ENCODE measurements at places on chromosomes 16 and 17.

DNA sequence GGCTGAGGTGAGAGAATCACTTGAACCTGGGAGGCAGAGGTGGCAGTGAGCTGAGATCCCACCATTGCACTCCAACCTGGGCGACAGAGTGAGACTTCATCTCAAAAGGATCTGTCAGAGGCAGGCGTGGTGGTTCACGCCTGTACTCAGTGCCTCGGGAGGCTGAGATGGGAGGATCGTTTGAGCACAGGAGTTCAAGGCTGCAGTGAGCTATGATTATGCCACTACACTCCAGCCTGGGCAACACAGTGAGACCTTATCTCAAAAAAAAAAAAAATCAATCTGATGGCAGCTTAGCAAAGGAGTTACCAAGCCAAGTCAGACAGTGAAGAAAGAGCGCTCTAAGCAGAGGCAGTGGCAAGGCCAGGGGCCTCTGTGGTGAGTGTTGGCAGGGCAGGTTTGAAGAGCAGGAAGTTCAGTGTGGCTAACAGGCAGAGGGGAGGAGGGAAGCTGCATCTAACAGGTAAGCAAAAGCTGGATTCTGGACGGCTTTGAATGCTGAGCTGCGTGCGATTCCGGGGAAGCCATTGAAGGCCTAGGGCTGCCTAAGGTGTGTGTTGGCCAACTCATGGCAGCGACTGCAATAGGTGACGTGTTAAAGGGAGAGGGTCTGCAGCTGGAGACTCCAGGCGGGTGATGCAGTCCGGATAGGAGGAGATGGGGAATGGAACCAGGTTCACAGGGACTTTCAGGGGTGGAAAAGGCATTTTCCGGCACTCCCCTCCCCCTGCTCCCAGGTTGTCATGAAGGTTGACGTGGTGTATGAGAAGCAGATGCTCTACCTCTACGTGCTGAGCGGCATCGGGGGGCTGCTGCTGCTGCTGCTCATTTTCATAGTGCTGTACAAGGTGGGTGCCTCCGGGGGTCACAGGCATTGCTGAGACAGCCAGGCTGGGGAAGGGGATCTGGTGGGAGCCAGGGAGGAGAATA, 7.0 kb downstream of the ZNF768 start:
- no peak for DNase-seq

GRCh38 chr17:4344926-4345325, 21.5 kb downstream of the UBE2G1 start:
- DNase-seq, result no peak

DNA sequence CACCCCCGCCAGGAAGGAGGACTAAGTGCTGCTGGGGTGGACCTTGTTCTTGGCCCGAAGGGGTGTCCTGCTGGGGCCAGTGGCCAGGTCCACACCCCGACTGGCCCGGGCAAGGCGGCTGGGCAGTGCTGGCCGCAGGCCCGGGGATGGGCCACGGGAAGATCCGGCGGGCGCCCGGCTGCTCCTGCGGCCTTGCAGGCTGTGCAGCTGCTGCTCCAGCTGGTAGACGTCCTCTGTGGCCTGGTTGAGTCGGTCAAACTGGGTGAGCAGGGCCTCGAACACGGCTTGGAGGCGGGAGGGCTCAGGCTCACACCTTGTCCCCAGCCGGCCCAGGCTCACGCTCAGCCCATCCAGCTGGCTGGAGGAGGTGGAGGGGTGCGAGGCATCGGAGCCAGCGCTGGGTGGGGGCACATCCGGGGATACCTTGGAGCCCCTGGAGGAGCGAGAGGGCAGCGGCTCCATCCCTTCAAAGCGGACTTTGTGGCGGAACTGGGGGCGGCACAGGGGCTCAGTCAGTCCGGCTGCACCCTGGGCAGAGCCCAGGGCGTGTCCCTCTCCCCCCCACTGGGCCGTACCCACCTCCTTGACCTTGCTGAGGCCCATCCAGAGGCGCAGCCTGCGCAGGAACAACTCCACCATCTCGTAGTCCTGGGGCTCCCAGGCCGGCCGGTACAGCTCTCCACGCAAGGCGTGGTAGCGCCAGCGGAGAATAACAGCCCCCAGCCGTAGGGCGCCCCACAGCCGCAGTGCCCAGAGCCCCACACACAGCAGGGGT, 42.1 kb downstream of the TSC2 start:
- DNase-seq, result no peak

DNA sequence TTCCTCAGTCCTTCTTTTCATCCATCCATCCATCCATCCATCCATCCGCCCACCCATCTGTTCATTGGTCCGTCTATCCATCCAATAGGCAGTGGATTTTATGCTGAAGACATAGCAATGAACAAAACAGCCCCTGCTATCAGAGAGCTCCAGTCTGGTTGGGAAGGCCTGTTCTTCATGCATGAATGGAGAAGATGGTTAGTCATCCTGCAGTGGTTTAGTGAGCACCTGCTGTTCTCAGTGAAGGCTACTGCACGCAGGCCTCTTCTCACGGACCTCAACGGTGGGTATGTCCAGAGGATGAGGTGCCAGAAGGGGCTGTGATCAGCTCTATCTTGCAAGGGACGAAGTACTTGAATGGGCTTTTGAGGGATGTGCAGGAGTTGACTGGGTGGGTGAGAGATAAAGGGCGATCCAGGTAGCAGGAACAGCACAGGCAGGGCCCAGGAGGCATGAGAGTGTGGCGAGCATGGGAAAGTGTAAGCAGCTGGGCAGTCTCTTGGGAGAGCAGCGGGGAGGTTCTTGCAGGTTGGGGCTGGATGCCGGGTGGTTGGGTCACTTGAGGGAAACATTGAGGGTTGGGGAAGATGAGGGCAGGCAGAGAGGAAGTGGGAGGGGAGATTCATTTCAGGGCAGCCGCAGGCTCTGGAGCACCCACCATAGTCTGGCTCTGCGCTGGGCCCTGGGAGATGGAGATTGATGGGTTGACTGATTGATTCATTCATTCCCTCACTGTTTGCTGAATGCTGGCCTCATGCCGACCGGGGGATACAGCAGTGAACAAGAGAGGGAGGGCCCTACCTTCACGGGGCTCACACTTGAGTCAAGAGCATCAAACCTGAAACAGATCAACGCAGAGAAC, 115.0 kb upstream of the CIBAR2 start:
- no peak for DNase-seq

DNA sequence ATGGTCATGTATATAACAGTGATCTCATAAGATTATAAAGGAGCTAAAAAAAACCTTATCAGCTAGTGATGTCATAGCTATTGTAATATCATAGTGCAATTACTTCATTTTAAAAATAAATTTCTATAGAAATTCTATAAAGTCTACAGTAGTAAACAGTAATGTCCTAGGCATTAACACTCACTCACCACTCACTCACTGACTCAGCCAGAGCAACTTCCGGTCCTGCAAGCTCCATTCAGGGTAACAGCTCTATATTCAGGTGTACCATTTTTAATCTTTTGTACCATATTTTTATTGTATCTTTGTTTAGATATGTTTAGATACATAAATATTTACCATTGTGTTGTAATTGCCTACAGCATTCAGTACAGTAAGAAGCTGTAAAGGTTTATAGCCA, 524.4 kb upstream of the CDH5 start:
- no peak for DNase-seq

DNA sequence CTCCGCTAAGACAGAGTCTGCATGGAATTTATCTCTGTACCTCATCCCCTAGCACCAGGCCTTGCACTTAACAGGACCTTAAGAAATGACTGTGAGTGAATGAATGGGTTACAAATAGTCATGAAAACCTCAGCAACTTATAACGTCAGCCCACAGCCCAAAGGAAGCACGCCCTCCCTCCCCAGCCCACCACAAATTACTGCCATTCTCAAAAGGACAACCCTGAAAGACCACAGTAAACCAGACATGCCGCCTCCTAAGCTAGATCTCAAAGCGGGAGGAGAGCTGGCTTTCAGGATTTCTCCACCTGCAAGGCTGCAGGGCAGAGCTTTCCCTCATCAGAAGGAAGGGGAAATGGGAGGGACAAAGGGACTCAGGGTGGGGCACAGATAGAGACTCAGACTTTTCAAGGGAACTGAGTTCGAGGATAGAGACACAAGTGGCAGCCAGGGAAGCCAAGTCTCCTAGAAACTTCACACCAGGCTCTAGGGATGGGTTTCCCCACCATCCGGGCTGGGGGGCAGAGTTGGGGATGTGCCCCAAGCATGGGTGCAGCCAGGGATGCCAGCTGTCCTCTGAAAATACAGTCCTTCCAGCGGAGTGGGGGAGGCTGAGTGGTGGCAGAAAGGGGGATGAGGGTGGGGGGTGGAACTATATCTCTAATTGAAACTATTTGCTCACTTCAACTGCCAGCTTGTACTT, 56.7 kb downstream of the PLXDC1 start:
- DNase-seq, result no peak

- DNase-seq, result no peak
Measured at GRCh38 chr16:12337871-12338655, 361.5 kb downstream of the SNX29 start.

GRCh38 chr17:47199627-47200324, 9.4 kb upstream of the MYL4 start:
- peak; percentile 31 for DNase-seq

DNA sequence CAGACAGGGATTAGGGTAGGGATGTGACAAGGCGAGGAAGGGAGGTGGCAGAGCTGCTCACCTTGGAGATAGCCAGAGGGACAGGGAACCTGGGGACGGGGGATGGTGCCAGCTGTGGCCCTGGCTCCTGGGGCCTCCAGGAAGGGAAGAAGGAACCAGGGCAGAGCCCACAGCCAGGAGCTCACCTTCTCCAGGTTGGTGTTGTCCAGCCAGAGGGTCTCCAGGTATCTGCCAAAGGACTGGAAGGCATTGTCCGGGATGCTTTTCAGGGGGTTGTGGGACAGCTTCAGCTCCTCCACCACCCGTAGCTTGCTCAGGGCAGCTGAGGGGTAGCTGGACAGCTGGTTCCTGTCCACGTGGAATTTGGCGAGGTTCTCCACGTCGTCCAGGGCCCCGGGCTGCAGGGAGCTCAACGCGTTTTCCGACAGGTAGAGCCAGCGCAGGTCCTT, 801 bp downstream of the CHAD start:
- DNase-seq, result no peak

DNA sequence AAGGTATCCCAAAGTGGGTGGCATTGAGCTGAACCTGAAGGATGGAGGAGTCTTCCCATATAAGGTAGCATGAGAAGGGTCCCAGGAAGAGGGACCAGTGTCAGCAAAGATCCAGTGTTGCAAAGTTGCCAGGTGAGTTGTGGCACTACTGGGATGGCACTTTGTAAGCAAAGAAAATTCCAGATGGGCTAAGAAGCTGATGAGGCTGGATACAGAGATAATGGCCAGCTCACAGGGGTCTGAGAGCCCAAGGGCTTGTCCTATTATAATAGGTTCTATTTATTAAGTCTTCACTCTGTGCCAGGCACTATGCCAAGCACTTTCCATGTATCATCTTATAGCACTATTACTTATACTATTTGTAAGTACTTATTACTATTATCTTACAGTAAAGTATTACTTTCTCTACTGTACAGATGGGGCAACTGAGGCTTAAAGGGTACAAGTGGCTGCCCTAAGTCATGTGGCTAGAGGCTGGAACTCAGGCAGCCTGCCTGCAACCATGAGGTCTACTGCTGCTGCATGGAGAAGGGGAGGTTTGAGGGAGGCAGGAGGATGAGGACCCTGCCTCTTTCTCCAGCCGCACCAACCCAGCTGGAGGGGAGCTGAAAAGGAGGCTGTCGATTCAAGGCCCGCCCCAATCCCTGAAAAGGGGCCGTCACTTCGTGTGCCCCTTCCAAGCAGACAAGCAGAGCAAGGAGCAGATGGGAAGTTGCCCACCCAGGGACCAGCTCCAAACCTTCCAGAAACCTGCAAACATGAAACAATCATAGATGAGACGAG, 86.5 kb downstream of the C16orf78 start:
- DNase-seq, result no peak

All from globus pallidus (tissue), 1 donor.